Fibroblast of mammary gland (primary cell): ENCODE measurements at places on chromosomes 2 and 18.
A peak's percentile ranks its signal among the peaks of the same experiment; 100 is the strongest.

DNA sequence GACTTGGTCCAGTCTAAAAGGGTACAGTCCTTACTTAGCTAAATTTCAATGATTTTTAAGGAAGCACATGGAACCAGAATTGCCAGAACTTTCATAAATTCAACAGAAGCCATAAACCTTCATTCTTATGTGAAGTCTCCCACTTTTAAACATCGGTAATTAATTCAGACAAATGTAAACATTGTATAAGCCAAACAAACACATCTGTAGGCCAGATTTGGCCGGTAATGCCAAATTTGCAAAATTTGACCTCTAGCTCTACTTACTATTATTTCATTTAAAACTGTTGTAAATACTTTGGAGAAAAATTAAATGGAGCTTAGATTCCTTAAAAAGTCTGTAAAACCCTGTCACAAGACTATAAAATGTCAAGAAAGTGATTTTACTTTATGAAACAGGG lies 83.2 kb upstream of the GALNT5 start:
- DNase-seq: peak; percentile 67

DNA sequence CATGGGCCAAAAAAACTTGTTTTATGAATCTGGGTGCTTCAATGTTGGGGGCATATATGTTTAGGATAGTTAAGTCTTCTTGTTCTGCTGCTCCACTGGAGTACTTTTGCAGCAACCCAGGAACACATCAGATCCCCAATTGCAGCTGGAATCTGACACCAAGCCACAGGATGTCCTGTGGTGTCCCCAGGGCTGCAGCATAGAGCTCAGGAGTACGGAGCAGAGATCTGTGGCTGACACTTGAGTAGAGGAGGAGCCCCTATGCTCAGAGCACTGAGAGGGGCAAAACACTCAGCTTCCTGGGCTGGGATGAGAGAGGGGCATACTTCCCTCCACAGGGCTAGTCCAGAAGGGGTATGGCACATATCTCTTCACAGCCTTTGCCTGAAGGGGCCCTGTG lies 138.9 kb upstream of the ERBB4 start:
- no peak for DNase-seq

DNA sequence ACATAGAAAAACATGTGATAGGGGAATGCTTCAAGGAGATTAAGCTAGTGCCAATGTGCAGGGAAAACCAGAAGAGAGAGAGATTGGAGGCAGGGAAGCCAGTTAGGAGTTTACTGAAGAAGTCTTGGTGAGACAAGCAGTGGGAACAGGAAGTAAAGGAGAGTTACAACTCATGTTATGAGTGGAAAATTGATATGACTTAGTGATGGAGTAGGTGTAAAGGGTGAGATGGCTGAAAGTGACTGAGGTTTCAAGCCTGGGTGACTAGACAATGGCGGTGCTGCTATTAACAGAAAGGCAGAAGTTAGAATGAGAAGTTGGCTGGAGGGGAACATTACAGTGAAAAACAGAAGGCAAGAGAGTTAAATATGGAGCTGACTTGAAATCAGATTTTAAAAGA lies 16.5 kb downstream of the DOK1 start:
- no peak for DNase-seq

- DNase-seq: no peak
Measured at GRCh38 chr2:95026471-95027368, 1.2 kb downstream of the MAL start.

GRCh38 chr2:38474715-38475566 lies 97.9 kb upstream of the ATL2 start:
- DNase-seq: no peak

- DNase-seq: peak; percentile 47
Measured at GRCh38 chr2:63488118-63488713, 100.1 kb downstream of the WDPCP start.

DNA sequence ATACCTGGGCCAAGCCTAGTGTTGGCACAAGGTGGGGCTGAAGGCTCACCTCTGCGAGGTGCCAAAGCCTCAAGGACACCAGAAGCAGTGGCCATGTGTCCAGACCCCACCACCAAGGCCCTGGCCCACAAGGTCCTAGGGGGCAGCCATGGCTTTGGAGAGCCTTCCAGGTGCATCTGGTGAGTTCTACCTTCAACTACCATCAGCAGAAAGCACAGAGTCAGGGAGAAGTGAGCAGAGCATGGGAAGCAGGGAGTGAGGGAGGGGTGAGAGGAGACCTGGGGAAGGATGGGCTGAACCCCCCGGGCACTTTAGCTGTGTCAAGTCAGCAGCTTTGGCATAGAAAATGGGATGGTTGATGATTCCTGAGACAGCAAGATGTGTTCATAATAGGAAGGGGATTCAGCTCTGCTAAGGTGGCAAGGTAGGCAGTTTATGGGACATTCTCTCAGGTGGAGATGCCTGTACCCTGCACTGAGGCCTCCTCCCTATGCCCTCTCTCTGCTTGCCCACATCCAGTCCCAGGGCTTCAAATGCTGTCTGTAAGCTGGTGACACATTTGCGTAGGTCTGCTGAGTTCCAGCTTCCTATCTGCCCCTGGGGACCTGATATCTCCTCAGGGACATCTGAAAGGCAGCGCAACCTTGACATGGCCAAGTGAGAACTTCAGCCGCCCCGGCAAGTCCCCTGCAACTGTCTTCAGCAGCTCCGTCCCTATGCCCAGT lies 83.4 kb upstream of the RGPD5 start:
- no peak for DNase-seq

- no peak for DNase-seq
Measured at GRCh38 chr2:54831480-54831879, 108.0 kb downstream of the EML6 start.

GRCh38 chr2:17680119-17680518 lies 73.5 kb downstream of the SMC6 start:
- no peak for DNase-seq

DNA sequence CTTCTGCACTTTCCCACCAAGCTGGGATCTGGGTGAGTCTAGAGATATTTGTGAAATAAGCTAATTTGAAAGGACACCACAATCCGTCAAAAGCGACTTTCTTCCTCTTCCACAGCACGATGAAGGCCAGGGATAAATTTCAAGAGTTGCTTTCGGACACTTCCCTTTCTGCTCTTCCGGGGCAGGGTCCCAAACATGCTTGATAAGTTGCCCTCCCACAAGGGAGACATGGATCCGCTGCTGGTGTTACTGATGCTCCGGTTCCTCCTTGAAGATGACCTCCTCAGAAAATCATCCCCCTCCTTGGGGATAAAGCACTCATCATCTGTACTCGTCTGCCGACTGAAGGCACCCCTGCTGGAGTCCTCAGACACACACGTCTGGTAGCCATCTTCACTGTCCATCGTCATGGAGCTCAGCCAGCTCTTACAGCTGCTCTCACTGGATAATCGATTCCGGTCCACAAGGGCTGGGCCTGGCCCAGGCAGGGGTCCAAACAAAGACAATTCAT lies 28.2 kb downstream of the CYTIP start:
- no peak for DNase-seq
